ENCODE measurements at places on chromosomes 5 and 9.

- no peak for DNase-seq
Observed at GRCh38 chr5:82387001-82387818, 109.1 kb upstream of the RPS23 start.

DNA sequence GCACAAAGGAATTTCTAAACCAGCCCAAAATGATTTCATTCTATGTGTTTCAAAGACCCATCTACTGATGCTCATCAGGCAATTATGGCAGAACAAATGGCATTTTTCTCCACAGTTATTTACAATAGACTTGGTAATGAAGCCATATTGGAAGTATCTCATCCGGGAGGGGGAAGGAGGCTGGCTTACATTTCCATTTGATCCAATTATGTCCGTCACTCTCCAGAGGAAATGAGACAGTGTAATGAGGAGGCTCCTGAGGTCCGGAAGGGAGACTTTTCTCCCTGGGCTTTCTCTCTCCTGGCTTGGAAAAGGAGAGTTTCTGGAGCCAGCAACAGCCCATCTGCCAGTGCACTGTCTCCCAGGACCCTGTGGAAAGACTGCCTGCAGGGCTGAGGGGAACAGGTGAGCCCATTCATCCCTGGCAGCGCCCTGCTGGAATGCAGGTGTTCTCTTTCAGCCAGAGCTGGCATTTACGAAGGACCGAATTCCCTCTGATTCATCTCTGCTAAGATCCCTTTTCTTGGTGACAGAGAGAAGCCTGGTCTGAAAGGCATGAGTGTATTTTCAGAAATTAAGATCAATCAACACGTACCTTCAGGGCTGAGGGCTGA lies 54.9 kb upstream of the SAP30L start:
- DNase-seq: no peak

DNA sequence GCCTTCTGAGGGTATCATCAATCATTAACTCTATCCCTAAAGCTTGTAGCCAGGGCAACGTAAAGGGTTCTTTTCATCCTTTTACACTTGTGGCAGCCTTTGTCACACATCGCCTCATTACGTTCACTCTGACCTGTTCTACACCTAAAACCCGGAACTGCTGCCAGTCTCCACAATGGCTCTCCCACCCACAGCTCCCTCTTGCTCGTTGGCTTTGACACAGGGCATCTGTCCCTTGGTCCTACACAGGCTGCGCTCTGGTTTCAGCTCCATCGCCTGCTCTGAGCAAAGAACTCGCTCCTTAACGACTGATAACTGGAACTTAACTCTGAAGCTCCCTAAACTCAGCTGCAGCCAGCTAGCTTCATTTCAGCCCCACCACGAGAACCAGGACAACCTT lies 112.8 kb upstream of the CTNND2 start:
- no peak for DNase-seq

DNA sequence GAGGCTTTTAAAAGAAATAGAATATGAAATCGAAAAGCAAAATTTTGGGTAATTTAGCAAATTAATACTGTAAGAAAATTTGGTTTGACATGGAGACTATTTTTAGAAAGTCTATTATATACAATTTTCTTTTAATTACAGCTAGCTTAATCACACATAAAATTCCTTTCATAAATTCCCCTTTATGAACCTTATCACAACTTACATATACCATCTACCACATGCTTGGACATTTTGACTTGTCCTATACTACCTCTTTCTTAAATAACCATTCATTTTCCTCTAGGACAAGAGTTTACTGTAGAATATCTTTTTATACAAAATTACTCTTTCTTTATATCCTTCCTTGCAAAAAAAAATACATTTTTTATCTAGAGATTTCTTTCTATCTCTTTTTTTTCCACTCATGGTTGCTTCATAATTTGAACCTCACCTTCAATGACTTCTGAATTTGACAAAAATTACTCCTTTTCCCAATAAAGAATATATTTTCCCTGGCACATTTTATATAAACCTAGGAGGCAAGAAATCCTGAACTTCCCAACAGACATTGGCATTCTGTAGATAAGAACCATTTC lies 34.0 kb upstream of the SYK start:
- no peak for DNase-seq
